Stimulated activated CD8-positive, alpha-beta memory T cell treated with anti-CD3 and anti-CD28 coated beads, Interleukin-4, amount 100 ng/mL, for 4 hours (primary cell): ENCODE measurements at places on chromosomes 7 and 10.

DNA sequence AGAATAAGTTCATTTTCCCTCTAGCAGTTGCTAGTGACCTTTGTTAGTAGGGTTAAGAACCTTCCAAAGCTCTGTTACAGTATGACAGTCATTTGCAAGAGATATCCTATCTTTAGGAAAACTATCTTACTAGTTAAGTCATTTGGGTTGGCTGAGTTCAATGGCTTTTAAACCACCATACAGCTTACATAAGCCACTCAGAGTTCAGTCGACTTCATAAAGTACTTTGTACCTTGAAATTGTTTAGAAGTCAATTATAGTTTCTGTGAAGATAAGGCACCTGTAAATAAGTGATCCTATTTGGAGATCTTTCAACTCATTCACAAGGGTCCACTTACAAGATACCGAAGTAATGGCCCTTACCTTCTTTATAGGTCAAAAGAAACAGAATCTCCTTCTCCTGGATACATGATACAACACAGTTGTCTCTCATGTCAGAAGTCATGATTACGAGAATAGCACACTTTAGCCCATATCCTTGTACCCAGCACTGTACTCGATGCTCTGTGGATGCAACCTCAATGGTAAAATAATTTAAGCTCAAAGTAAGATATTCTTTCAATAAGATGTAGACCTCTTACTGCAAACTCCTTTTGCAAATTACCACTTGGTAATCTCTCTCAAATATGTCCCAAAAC is 11.9 kb upstream of the ABCC2 start:
- no peak for DNase-seq

DNA sequence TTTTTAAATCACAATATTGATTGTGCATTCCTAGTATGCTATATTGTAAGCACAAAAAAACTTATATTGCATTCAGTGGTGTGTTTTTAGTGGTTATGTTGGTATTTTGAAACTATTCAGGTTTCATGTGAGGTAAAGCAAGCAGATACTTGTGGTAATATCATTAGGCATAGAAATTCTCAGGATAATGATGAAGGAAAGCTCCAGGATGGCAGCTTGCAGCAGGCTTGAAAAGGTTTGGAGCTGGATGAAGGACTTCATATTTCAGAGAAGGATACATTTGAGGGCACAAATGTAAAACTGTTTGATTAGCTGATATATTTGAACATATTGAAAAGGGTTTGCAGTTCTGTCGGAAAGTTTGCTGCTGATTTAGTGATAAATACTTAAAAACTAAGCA is 17.5 kb downstream of the TRIM24 start:
- no peak for DNase-seq

DNA sequence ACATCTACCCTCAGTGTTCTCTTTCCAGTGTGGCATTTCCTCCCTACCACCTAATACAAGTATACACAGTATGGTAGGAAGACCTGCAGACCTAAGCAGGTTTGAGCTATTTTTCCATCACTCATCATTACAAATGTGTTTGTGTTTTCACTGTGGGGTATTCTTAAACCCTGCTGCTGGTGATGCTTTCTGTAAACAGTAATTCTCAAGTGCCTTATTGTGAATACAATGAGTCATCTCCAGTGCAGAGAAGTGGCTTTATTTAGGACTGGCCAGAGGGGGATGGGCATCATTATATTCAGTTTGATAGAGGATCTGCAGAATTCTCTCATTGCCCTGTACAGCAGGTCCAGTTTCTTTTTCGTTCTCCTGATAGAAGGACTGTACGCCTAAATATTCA is 63.7 kb downstream of the GRM8 start:
- no peak for DNase-seq

GRCh38 chr10:101301111-101301731 is 52.7 kb upstream of the BTRC start:
- DNase-seq = no peak

- no peak for DNase-seq
Measured at GRCh38 chr7:30366606-30367005, 82.2 kb downstream of the ZNRF2 start.

GRCh38 chr10:128973221-128973620 is 493.8 kb upstream of the MGMT start:
- no peak for DNase-seq

- DNase-seq = no peak
Measured at GRCh38 chr7:42189535-42189934, 47.5 kb downstream of the GLI3 start.

- no peak for DNase-seq
Measured at GRCh38 chr7:43004082-43004481, 71.9 kb downstream of the MRPL32 start.

GRCh38 chr10:46330894-46331293 is 44.1 kb downstream of the ANTXRL start:
- DNase-seq = no peak

DNA sequence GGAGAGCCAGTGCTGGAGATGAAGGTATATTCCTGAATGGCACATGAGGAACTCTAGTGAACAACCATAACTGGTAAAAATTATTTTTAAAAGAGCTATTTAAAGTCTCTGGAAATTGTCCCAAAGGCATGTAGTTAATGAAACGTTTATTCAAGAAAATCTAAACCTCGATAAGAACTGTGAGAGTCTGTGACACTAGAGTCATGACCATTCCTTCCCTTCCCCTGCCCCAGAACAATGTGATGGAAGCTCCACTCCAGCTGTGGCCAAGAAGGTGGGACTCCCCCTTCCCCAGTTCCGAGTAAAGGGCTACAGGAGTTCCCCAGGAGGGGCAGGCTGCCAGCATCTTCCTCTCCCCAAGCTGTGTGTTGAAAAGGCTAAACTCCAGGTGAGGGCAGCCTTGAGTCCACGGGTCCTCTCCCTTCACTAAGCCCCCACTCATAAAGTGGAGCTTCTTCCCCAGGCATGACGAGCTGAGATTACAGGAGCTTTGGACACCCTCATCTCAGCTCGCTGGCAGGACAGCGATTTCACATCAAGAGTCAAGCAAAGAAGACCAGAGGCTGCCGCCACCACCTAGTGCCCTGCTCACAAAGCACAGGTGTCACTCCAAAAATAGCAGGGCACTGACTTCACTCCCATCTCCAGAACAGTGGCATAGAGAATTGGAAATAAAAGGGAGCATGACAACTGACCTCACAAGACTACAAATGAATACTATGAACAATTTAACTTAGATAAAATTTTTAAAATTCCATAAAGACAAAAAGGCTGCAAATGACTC is 68.5 kb downstream of the NHLRC2 start:
- no peak for DNase-seq

DNA sequence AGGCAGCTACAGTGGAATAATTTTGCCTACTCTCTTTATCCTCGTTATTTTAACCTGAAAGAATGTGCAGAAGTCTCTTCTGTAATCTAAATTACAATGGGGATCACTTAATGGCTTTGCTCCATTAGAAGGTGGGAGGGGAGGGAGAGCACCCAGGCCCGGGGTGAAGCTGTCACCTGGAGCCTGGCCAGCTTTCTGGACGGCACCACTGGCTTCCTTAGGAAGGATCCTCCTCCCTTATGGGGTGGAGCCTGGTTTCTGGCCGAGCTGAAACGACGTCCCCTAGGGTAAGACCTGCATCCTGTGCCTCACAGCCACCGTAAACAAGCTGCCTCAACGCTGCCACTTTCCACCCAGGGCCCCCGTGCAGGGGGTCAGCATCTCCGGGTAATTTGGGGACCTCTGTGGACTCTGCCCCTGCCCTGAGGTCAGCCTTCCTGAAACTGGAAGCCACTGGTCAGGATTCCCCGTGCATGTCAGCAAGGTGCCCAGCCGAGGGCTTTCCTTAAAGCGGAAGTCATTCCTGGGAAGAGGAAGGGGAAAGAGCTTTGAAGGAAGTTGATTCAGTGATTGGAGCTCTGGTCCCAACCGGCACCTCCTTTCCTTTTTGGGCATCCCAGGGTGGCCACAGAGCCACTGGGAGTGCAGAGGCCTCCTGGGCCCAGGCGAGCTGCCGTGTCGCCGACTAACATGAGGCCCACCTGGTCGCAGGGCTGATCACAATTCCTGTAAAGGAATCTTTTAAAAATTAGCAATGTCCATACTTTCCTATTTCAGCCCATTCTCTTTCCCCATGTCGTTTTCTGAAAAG is 569.1 kb downstream of the DNAJB6 start:
- no peak for DNase-seq

GRCh38 chr10:5070648-5071410 is 23.4 kb upstream of the AKR1C3 start:
- no peak for DNase-seq

GRCh38 chr7:106288263-106288662 is 3.5 kb upstream of the NAMPT start:
- no peak for DNase-seq

DNA sequence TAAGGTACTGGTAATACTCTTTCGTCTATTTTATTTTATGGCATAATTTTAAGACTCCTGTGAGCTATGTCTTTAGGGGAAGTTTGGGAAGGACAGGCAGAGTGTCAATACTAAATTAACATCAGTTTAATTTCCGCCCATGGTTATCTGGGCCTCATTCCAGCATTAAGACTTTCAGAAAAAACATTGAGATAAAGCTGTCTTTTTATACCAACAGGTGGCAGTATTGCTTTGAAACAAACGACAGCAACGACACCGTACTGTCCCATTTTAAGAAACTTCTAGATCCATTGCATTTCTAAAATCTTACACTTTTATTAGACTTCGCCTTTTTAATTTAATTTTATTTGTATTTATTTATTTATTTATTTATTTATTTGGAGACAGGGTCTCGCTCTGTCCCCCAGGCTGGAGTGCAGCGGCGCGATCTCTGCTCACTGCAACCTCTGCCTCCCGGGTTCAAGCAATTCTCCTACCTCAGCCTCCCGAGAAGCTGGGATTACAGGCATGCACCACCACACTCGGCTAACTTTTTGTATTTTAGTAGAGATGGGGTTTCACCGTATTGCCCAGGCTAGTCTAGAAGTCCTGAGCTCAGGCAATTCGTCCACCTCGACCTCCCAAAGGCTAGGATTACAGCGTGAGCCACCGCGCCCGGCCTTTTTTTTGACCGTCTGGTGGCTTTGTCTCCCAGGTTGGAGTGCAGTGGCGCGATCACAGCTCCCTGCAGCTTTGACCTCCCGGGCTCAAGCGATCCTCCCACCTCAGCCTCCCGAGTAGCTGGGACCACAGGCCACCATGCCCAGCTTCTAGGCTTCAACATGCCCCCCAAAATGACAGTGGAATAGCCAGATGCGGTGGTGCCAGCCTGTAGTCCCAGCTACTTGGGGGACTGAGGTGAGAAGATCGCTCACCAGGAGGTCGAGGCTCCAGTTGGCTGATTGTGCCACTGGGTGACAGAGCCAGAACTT is 78.7 kb upstream of the C1GALT1 start:
- DNase-seq = no peak

- no peak for DNase-seq
Measured at GRCh38 chr7:139940866-139941265, 111.8 kb downstream of the TBXAS1 start.

DNA sequence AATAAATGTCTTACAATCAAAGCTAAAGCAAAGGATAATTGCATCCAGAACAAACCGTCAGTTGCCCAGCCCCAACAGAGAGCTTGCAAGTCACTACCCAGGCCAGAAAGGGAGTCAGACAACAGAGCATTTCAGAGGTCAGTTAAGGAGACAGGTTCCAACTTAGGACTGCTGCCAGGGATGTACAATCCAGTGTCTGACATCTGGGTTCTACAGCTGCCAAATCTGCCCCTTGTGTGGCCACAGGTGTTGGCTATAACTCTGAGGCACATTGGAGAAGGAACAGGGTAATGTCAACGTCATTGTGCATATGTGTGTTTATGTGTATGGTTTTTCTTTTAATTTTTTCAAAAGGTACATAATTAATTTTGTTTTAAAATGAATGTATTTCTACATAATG is 85.2 kb upstream of the GLCCI1 start:
- DNase-seq = no peak

DNA sequence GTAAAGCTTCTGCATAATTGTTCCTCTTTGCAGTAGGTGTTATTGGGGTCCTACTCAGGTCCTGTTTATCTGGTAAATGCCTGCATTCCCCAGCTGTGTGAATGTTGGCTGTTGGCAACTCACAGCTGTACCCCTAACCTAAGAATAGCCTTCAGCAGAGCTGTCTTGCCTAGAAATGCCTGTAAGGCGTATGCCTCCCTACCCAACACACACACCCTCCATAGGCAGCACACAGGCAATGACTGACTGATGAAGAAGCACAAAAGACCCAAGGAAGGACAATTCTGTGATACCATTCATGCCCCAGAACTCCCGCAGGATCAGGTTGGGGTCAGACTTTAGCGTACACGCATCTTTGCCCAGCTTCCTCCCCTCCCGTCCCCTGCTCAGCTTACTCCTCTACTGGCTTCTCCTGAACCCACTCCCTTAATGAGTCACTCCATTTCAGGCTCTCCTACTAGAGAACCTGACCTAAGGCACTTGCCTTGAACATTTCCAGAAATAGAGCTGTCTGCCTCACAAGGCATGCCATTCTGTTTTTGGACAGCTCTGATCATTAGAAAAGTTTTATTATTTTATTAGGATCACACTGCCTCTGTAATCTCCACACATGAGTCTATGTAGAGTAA is 99.2 kb upstream of the PIK3CG start:
- DNase-seq = no peak

GRCh38 chr7:30351724-30352123 is 67.3 kb downstream of the ZNRF2 start:
- DNase-seq = no peak

- no peak for DNase-seq
Measured at GRCh38 chr7:37494926-37495325, 46.3 kb upstream of the ELMO1 start.

DNA sequence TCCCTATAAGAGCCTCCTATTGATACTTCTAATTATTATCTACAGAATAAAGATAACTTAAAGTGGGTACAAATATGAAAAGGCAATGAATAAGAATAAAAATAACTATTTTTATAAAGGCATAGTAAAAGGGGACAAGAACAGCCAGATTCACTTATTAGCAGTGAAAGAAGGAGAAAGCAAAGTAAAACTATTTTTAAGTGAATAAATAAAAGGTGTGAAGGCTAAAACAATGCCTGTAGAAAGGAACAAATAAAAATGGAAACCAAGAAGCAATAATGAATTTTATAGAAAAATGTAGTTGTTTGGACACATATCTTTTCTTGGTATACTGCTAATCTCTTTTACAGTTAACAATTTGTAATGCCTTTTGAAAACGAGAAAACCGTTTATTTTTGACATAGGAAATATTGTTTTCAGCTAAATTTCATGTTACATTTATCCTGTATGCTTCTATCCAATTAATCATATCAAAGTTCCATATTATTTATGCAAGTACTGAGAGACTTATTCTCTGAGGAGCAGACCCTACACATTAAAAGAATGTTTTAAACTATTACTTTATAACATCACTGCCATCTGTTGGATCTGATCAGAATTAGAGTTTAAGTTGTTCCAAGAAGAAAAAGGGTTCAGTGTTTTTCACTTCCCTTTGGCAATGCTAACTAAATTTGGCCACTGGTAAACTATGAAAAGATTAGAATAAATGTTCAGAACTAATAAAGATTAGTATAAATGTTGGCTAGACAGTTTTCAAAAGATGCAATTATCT is 59.1 kb downstream of the ARMC3 start:
- no peak for DNase-seq

DNA sequence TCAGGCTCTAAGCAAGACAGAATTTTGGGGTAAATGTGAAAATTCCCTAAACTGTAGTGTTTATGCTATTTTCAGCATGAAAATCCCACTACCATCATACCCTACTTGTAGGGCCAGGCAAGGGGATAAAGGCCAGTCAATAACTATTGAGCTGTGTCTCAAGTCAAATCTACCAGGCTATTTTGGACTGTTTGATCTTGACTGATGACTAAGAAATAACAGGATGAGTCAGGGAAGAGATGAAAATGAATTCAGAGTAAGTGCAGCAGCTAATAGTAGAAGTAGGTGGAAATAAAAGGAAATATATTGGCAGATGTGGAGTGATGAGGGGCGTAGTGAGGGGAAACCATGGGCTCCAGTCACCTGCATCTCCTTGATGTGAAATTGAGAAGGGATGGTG is 225.8 kb upstream of the PHYHIPL start:
- DNase-seq = no peak
